ENCODE measurements at places on chromosomes 11 and 22.

- DNase-seq = no peak
These were observed 84.0 kb downstream of the RPS6KA4 start for GRCh38 chr11:64443001-64443400.

DNA sequence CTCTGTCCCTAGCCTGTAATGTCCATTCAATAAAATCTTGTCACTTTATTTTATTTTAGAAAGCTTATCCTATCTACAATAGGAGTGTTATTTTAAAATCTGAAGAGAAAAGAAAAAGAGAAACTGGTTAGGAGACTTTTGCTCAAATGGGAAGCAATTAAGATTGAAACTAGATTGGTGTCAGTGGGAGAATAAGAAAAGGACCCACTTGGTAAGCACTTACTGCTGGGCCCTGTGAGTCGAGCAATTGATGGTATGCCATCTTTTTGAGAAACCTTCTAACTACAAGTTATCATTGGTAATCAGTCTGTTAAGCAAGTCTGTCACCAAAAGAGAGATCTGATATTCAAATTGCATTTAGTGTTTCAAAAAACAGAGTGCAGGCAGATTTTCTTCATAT is 258.4 kb downstream of the GRM5 start:
- DNase-seq = no peak

DNA sequence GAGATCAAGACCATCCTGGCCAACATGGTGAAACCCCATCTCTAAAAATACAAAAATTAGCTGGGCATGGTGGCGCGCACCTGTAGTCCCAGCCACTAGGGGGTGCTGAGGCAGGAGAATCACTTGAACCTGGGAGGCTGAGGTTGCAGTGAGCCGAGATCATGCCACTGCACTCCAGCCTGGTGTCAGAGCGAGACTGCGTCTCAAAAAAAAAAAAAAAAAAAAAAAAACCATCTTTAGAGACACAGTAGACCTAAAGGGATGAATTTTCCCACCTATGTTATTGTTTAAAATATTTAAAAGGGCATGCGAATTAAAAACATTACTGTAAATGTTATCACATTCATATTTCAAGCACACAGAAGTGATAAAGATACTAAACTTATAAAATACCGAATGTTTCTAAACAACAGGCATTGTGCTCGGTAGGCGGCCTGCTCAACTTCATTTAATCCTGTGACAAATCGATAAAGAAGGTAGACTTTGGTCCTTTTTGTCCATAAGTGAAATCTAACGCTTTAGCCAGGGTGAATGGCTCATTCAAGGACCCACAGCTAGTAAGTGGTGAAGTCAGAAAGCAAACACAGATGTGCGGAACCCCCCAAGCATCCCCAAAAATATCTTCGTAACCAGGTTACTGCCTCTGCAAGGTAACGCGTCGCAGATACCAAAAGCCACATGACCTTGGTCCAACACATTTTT is 16.1 kb downstream of the NCAPD3 start:
- peak; percentile 69 for DNase-seq

- DNase-seq = no peak
These were observed 1.5 kb downstream of the EMID1 start for GRCh38 chr22:29207243-29207550.

DNA sequence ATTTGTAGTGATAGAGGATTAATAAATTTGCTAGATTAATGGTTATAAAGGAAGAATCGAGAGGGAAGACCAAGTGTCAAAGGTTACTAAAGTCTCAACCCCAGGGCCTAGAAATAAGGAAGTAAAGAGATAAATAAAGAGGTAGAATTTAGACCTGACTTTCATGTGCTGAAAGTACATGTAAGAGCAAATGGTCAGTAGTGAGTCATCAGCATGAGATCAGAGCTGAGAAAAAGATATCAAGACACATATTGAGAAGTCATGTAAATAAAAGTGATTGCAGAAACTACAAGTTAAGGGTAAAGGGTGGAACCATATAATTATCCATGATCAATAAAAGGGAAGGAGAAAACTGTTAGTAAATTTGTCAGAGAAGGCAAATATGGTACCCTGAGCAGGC is 1.4 kb upstream of the OR8B8 start:
- peak; percentile 92 for DNase-seq
